ENCODE measurements at places on chromosomes 13 and 19. TPM values are rescaled to one million over a fixed set of nuclear protein-coding genes. Genes with fewer than 3 reads are reported as not detected.

- no peak for DNase-seq
These were observed 278.7 kb downstream of the KLF5 start for GRCh38 chr13:73337532-73337931.

DNA sequence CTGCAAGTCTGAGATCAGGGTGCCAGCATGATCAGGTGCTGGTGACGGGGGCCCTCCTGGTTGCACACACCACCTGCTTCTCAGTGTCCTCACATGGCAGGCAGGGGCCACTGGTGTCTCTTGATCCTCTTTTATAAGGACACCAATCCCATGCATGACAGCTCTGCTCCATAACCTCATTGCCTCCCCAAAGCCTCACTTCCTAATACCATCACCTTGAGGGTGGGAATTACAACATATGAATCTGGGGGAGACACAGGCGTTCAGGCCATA, 15.0 kb upstream of the MIER2 start:
- DNase-seq = no peak

The HRC gene
- polyA plus RNA-seq = 30.4 TPM

The KLK4 gene
- not detected for polyA plus RNA-seq

DNA sequence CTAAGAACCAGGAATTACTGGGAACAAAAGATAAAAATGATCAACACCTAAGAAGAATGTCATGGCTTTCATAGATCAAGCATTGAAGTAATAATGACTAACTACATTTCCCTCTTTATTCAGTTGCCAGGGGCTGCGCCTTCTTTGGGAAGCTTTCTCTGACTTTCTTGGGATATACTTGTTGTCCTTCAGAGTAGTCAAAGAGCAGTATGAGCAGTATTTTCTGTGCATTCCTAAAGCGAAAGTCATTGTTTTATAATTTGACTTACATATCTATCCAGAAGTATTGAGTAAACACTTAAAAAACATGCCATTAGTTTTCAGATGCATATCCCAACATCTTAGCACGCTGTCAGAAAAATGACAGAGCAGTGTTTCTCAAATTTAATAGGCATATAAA, 2412.4 kb downstream of the PCDH9 start:
- no peak for DNase-seq

Data from left renal cortex interstitium (tissue), 4 donors.